ENCODE measurements at places on chromosomes 1 and 21.

GRCh38 chr1:229336345-229336744 is 6.5 kb downstream of the CCSAP start:
- DNase-seq: no peak

GRCh38 chr1:224196813-224197600 is 14.0 kb downstream of the DEGS1 start:
- no peak for DNase-seq

- no peak for DNase-seq
Observed at GRCh38 chr1:237953238-237953637, 62.5 kb upstream of the ZP4 start.

- no peak for DNase-seq
Observed at GRCh38 chr1:154575147-154575927, 7.8 kb downstream of the CHRNB2 start.

GRCh38 chr1:29270929-29271521 is 34.7 kb downstream of the PTPRU start:
- DNase-seq: no peak

DNA sequence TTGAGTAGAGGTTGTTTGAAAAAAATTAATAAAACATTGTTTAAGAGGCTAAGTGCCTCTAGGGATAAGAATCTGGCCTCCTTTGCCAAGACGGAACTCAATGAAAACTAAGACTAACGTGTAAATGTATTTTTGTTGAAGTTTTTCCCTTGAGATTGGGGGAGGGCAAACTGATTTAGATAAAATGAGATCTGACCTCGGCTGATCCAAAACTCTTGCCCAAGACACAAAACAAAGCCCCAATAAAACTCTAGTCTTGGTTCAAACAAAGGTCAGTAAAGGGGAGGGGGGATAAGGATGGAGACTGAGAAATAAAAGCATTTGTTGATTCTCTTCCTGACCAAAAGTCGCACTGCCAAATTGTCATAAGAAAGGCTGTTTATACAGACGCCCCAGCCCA is 134.8 kb upstream of the DPT start:
- no peak for DNase-seq

All from cerebellar nuclear complex (tissue), 1 donor.